ENCODE measurements at places on chromosomes 13 and 19.

DNA sequence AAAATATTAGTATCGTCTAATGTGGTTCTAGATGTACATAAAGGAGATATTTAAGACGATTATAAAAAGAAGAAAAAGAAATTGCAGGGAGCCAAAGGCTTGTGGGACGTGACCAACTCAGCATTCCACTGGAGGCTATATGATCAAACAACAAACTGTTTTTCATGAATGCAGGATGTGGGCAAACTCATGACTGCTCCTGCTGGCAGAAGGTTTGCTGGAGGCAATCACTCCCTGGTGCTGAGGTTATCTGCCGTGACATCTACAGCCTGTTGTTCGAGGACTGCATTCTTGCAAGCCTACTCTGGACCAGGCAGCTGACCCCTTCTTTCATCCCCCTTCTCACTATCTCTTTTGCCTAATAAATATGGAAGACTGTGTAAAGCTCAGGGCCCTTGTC is 518.1 kb downstream of the UQCRFS1 start:
- DNase-seq = no peak

DNA sequence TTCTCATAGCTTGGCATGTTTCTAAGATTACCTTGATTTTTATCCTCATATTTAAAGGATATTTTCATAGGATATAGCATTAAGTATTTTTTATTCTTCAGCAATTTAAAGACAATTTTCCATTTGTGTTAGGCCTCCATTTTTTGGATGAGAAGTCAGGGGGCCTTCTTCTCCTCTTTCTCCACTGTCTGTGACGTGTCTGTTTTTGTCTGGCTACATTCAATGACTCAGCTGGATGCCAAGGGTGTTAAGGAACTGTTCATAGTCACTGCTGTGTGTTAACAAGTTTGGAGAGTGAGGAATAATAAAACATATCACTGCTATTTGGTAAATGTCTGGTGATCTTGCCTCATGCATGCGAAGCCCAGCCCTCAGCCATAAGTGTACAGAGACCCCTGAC is 36.4 kb downstream of the ZNF582 start:
- no peak for DNase-seq

GRCh38 chr19:17829855-17830566 is 8.7 kb upstream of the INSL3 start:
- no peak for DNase-seq

DNA sequence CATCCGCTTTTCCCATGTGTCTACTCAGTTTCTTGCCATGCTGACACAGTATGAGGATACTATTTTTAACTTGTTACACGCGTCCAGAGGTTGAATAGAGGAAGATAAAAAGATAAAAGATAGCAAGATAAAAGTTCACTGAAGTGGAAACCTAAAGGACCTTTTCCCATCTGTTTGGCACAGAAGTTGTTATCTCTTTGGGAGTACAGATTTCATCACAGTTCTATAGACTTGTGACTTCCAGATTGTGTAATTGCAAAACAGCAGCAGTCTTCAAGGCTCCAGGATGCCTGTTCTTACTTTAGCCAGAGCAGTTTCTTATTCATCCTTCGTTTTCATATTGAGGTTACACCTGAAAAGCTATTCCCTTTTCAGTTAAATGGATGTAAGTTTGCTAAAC is 369.2 kb downstream of the GPC5 start:
- no peak for DNase-seq

DNA sequence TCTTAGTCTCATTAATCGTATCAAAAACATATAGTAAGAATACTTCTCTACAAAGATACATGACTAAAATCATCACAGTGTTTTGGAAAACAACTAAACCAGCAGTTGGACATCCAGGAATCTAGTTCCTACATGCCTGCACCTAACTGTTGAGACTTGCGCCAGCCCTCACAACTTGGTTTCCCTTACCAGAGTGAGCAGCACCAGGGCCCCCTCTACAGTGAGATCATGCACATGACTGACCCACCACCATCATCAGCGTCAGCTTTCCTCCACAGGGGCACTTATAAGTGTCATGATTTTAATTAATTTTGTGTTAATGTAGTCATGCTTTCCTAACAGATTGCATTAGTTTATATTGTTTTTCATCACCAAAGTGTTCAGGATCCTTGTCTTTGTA is 1322.0 kb downstream of the EFNB2 start:
- no peak for DNase-seq

- DNase-seq = no peak
These were observed 36.9 kb downstream of the NAXD start for GRCh38 chr13:110652231-110652730.

DNA sequence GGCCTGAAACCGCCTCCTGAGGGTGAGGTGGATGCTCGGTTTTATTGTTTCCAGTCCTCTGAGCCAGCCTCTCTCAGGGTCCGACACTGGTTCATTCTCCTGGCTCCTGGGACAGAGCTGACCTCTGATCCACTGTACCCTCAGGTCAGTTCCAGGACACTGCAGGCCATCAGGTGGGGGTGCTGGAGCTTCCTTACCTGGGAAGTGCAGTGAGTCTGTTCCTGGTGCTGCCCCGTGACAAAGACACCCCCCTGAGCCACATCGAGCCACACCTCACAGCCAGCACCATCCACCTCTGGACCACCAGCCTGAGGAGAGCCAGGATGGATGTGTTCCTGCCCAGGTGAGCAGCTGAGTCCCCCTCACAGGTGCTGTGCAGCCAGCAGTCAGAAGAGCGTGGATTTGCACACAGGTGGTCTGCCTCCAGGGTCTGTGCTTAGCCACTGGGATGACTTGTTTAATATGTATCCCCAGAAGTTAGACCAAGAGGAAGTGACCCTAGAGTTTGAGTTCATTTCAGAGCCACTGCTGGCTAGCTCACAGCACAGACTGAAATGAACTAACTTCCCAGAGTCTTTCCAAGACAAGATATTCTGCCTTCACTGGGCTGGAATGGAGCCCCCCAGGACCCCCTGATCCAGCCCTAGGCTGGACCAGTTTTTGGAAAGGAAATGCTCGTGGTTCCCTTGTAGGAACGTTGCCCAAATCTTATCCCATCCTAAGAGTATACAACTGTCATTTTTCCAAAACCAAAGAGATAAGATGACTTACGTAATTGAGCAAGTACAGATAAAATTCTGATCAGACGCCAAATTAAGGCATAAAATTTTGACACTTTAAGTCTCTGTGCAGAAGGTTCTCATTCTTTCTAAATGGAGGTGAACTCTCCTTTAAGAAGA is 8.8 kb downstream of the SERPINE3 start:
- no peak for DNase-seq

- DNase-seq = no peak
These were observed 1247.6 kb upstream of the MIR17HG start for GRCh38 chr13:90099847-90100246.

Data from stimulated activated CD4-positive, alpha-beta T cell treated with anti-CD3 and anti-CD28 coated beads, Interleukin-15, amount 100 ng/mL, for 1 hour (primary cell).